ENCODE measurements at places on chromosomes 13 and 19.

GRCh38 chr13:109101550-109102144 is 472.2 kb downstream of the MYO16 start:
- no peak for DNase-seq

GRCh38 chr19:42301646-42302203 is at the start of gene PRR19:
TSS of gene PRR19 (plus strand) at chr19:42302132. CDS start at chr19:42309585, 7,453 bp downstream.
- DNase-seq: no peak

- peak; percentile 21 for DNase-seq
Measured at GRCh38 chr19:33621811-33622504, at the start of gene CHST8. TSS of gene CHST8 (plus strand) at chr19:33621953. CDS start at chr19:33689262, 67,309 bp downstream.

DNA sequence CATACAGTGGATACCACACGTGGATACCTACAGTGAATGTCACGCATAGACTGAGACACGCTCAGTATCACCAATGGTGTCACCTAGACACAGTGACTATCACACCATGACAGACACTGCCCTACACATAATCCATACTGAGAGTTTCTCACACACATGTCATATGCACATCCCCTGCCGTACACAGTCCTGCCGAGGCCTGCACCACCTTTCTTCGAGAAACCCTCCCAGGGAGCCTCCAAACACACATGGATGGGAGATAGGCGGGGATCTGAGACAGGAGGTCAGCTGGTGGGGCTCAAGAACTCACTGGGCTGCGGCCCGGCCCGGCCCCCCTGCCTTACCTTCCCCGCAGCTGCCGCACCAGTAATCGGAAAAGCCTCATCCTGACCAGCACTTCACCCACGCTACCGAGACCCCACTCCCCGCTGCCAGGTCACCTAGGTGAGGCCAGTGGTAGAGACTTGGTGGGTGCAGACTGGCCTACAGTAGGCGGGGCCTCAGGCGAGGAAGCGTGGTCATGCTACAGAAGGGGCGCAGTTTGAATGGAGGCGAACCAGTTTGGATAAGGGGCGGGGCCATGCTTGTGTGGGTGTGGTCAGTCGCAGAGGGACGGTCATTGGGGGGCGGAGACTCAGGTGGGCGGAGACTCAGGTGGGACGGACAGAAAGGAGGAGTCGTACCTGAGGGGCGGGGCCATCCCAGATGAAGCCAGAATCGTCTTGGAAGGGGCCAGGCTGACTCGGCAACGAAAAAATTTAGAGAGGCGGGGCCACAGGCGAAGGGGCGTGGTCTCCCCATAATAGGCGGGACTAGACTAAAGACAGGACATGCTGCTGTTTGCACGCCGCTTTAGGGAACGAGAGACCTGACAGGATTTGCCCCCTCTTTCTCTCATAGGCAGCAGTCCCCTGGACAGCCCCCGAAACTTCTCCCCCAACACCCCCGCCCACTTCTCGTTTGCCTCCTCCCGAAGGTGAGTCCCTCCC is 2.1 kb downstream of the MAST1 start:
- DNase-seq: no peak

DNA sequence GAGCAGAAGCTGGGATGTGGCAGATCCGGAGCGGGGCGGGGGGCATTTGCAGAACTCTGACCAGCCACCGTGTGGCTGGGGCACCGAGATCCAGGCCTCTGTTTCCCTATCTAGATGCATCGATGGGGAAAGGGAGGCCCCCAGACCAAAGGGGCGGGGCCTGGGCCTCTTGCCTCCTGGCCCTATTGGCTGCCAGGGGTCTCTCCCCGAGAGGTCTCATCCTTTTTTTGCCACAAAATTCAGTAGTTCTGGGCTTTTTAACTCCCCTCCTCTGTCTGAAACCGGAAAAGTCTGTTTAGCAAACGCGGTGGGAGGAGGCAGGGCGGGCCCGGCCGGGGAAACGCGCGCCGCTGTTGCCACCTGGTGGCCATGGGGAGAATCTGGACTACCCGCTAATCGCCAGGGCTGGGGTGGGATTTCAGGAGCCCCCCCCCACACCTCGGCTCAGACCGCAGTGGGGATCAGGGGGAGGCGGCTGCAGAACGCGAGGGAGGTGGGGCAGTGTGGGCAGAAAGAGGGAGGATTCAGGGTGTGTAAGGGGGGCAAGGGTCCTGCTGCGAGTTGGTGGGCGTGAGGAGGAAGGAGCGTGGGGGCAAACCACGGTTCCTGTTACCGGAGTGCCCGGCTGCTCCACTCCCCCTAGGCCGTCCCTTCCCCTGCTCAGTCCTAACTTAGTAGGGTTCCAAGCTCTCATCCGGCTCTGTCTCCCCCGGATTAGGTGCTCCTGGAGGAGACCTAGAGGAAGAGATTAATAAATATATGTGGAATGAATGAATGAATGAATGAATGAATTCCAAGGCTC is 28.3 kb downstream of the IL12RB1 start:
- DNase-seq: peak; percentile 87

GRCh38 chr19:45075301-45076028 is 813 bp downstream of the ZNF296 start:
- peak; percentile 75 for DNase-seq

Data from HTR-8/SVneo (cell line).